ENCODE measurements at places on chromosomes 2 and 18. TPM values are rescaled to one million over a fixed set of nuclear protein-coding genes. Genes with fewer than 3 reads are reported as not detected.

GRCh38 chr18:48161191-48161910 lies 230.9 kb upstream of the SMAD2 start:
- peak; percentile 85 for DNase-seq
- H3K27me3 ChIP-seq, result no peaks in the 10 kb centered on the region
- peak overlapping the region; percentile 83 for H3K4me3 ChIP-seq
- H3K27ac ChIP-seq, result peak overlapping the region; percentile 88
- H3K36me3 ChIP-seq, result no peaks in the 10 kb centered on the region

Gene ALKAL2
- 16.1 TPM for total RNA-seq

DNA sequence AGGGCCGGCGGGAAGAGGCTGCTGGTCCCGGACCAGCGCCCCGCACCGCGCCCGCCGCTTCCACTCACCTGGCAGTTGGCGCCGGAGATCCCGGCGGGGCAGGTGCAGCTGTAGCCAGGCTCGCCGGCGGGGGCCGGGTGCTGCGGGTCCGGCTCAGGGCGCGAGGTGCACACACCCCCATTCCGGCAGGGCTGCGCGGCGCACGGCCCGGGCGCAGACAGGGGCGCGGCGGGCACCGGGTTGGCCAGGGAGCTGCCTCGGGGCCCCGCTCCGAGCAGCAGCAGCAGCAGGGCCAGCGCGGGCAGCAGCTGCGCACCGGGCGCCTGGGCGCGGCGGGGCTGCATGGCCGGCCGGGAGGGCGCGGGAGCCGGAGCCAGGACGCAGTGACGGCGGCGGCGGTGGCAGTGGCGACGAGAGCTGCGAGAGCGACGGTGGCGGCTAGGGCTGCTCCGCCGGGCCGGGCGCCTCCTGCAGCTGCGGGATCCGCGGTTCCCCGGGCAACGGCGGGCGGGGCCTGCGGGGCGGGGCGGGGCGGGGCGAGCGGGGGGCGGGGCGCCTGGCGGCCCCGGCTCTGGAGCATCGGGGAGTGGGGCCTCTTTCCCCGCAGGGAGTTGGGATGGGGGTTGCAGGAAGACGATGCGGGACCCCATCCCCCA lies at the start of gene DNER:
DNER (minus strand) TSS at position 476 of the 656 bp plus-strand sequence; CDS start at position 344, 132 bp downstream.
- no peaks in the 10 kb centered on the region for H3K36me3 ChIP-seq
- H3K4me3 ChIP-seq, result peak within 1 kb of the TSS; percentile 65
- no peak for DNase-seq
- H3K4me1 ChIP-seq, result no peaks in the 10 kb centered on the region
- H3K27ac ChIP-seq, result no peak within 1 kb of the TSS

- no peak overlapping the region for H3K4me3 ChIP-seq
- no peak for DNase-seq
- no peak overlapping the region for H3K27ac ChIP-seq
- peaks cover under 1% of the 10 kb centered on the region for H3K4me1 ChIP-seq
- no peaks in the 10 kb centered on the region for H3K27me3 ChIP-seq
- H3K36me3 ChIP-seq, result no peaks in the 10 kb centered on the region
Measured at GRCh38 chr2:236561874-236562273, 7.8 kb upstream of the ACKR3 start.

Gene KCNK3
- total RNA-seq, result 2.3 TPM

Gene SULT1C4
- total RNA-seq, result 5.9 TPM

GRCh38 chr2:160347269-160347863 lies 146.2 kb downstream of the RBMS1 start:
- no peak overlapping the region for H3K4me3 ChIP-seq
- peak overlapping the region; percentile 14 for H3K27ac ChIP-seq
- no peaks in the 10 kb centered on the region for H3K36me3 ChIP-seq
- H3K27me3 ChIP-seq, result no peaks in the 10 kb centered on the region
